ENCODE measurements at places on chromosomes 13 and 19.

DNA sequence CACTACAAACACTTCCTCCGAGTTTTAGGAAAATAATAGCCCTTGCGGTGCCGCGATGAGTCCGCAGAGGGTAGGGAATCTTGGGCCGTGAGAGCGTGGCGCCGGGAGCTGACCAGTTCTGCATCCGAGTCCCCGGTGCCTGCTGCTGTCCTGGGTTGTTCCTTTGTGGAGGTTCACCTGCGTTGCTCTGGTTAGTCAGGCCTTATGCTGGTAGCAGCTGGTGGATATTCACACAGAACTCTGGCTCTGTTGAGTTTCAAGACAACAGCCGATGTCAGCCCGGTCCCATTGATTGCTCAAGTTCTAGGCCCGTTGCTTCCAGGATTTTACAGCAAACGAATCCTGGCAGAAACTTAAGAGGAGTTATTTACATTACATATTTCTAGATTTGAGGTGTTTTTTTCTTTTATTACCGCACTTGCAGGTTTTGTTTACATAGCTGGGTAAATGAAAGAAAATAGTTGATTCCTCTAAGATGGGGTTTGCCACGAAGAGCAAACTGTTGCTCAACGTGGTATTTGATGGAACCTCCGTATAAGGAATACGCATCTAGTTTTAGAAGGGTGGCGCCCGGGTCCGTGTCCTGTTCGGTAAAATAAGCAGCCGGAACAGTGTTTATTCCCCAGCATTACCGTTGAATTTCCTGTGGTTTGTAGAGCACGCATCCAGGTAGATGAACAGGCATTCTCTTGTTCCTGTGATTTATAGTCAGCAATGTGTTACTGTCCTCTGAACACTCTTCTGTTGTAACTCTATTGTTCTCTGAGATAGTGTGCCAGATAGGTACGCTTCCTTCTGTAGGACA lies 1.3 kb downstream of the CLDN10 start:
- no peak for DNase-seq

DNA sequence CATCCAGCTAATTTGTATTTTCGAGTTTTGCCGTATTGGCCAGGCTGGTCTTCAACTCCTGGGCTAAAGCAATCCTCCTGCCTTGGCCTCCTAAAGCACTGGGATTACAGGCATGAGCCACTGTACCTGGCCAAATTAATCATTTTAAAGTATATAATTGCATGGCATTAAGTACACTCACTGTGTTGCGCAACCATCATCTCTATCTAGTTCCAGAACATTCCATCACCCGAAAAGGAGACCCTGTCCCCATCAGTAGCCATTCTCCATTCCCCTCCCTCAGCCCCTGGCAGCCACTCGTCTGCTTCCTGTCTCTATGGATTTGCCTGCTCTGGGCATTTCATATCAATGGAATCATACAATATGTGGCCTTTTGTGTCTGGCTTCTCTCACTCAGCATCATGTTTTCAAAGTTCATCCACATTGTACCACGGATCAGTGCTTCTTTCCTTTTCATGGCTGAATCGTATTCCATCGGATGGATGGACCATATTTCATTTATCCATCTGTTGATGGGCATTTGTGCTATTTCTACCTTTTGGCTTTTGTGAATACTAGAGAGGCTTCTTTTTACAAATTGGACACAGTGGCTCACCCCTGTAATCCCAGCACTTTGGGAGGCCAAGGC lies 13.1 kb downstream of the PGPEP1 start:
- DNase-seq = no peak

DNA sequence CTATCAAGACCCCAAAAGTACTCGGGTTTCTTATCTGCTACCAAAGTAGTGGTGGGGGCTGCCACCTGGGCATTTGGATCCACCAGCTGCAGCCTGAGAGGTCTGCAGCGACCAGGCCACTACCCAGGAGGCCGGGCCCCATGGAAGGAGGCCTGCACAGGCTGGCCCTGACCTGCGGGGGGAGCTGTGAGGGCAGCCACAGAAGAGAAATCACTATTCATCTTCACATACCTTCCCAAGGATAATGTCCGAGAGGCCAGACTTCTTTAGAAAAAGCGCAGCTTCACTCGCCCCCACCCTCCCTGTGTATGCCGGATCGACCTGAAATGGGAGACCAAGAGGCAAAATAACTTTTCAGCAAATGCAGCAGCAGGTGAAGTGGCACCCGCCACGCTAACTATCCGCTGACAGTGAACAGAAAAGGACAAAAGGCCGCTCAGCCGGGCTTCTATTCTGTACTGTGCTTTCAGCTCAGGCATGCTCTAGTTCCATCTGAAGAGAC lies 30.1 kb downstream of the EPS15L1 start:
- no peak for DNase-seq

DNA sequence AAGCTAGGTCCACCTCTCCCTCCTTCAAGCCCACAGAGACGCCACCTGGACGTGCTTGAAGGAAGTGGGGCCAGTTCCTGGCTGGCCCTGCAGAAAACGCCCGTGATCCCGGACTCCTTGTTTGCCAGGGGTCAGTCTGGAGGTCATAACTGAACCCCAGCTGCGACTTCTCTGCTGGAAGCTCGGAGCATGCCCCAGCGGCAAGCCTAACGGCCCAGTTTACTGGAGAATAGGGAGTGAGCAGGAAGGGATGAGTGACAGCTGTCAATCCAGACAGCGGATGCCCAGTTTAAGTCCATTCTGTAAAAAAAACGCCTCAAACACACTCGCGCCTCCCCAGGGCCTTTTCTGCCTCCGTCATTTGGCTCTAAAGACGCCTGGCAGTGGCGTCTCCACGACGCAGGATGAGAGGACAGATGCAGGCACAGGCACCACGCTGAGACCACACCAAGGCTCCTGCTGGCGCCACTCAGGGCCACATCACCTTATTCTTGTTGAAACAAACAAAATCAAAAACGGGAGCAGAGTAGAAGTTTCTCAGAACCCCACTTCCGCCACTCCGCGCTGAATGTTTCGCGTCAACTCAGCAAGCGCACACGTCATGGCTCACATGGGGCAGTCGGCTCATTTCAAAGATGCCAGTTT lies 57.6 kb downstream of the RASA3 start:
- DNase-seq = no peak

DNA sequence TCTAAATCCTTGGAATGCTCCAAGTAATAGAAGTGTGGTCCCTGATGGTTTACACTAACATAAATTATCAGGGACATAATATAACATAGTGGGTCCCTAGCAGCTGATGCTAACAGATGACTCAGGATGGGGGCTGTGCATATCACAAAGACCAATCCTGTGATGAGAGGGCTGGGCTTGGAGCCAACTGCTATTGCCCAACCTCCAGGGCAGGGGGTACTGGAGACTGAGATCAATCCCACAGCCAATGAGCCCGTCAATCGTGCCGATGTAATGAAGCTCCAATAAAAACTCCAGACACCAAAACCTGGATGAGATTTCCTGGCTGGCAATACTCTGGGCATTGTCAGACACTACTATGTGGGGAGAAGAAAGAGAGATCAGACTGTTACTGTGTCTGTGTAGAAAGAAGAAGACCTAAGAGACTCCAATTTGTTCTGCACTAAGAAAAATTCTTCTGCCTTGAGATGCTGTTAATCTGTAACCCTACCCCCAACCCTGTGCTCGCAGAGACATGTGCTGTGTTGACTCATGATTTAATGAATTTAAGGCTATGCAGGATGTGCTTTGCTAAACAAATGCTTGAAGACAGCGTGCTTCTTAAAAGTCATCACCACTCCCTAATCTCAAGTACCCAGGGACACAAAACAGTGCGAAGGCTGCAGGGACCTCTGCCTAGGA lies 33.4 kb downstream of the ABCC4 start:
- no peak for DNase-seq
